ENCODE measurements at places on chromosomes 3 and 15.

DNA sequence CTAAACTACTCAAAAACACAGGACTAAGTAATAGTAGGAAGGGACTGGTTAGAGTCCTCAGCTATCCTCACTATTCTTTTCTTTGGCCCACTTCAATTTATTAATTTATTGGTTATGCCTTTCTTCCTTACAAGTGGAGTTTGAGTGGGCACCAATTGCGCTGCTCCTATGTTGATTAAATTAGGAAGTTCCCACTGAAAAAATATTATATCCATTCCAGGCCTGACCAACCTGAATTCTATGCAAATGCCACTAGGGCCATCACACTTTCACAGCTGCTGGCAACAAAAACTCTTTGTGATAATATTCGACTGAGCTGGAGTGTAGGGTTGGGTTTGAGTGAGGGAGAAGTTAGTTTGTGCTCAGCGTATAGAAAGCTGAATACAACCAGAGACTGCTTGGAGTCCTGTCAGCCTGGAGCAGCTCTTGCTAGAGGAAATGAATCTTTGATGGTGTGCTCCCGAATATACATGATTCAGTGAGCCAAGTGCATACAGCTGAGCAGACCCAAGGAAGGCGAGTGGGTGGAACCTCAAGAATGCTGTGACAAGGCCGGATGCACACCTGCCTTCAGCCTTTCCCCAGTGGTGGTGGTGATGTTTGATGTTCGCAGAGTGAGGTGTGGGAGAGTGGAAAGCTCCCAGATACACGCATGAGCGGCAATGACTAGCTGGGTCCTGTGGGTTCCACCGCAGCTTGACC is 1.5 kb downstream of the ARHGEF3 start:
- peaks cover 60% of the 10 kb centered on the region for H3K4me1 ChIP-seq
- DNase-seq, result no peak
- H3K36me3 ChIP-seq, result no peaks in the 10 kb centered on the region
- no peaks in the 10 kb centered on the region for H3K27me3 ChIP-seq
- peak overlapping the region; percentile 91 for H3K4me3 ChIP-seq
- no peak overlapping the region for H3K27ac ChIP-seq

DNA sequence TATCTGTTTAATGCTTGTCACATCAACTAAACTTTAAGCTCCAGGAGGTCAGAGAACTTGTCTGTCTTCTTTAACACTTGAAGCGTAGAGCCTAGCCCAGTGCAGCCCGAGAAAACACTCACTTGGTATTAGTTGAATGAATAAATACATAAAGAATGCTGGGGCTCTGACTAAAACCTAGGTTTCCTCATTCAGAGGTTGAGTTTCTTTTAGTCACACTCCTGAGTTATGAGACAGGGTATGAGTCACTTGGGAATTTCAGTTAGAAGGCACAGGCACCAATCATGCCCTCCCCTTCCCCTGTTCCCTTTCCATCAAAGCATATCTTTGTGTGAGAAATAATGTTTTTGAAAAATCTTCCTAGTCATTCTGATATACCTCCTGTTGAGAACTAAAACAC is 589.8 kb upstream of the DPPA4 start:
- DNase-seq, result no peak
- H3K27me3 ChIP-seq, result no peaks in the 10 kb centered on the region
- H3K4me3 ChIP-seq, result no peak overlapping the region
- H3K4me1 ChIP-seq, result no peaks in the 10 kb centered on the region
- H3K36me3 ChIP-seq, result no peaks in the 10 kb centered on the region
- H3K27ac ChIP-seq, result no peak overlapping the region

DNA sequence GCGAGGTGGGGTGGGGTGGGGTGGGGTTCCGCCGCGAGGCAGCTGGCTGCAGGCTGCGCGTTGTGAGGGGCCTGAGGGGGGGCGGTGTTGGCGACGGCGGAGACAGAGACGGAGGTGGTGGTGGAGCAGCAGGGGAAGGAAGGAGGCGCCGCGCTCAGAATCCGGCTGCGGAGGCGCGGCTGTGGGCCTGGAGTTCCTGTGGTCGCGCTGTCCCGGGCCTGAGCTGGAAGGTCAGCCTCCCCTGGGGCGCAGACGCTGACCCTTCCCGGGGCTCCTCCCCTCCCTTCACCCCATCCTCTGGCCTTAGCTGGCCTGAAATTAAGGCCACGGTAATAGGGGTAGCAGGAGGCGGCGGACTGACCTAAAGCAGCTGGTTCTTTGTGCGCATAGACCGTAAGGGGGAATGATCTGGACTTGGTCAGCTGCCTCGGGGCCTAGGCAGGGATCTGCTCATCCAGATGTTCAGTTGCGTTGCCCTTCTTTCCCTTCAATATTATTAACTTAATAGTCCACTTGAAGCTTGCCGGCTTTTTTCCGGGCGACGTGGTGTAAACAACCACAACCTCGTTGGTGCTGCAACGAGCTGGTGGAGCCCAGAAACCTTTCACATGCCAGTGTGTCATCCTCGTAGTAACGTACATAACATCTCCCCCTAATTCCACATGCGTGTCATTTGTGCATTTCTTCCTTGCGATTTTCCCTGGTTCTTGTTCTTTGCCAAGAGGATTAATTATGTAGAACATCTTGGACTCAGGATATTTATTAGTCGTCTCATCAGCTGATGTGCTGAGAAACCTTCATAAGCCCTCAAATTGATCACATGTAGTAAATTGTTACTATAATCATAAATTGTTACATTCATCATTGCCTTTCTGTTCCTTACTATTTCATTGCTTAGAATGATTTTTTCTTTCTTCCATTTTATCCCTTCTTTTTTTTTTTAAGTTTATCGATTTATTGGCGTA is 626 bp downstream of the SEC62 start:
- H3K27me3 ChIP-seq, result no peaks in the 10 kb centered on the region
- no peaks in the 10 kb centered on the region for H3K36me3 ChIP-seq
- H3K27ac ChIP-seq, result peak overlapping the region; percentile 92
- DNase-seq, result peak; percentile 83

- no peak overlapping the region for H3K27ac ChIP-seq
- H3K4me3 ChIP-seq, result no peak overlapping the region
- no peaks in the 10 kb centered on the region for H3K4me1 ChIP-seq
- no peak for DNase-seq
- H3K36me3 ChIP-seq, result no peaks in the 10 kb centered on the region
Measured at GRCh38 chr3:139433089-139433488, 43.2 kb downstream of the RBP2 start.

- no peaks in the 10 kb centered on the region for H3K36me3 ChIP-seq
- no peak overlapping the region for H3K27ac ChIP-seq
- no peaks in the 10 kb centered on the region for H3K27me3 ChIP-seq
- H3K4me3 ChIP-seq, result no peak overlapping the region
- no peaks in the 10 kb centered on the region for H3K4me1 ChIP-seq
- no peak for DNase-seq
Measured at GRCh38 chr15:101081900-101082299, 162.7 kb downstream of the LRRK1 start.

GRCh38 chr15:101810876-101811275 is 1.1 kb upstream of the OR4F15 start:
- H3K4me1 ChIP-seq, result no peaks in the 10 kb centered on the region
- H3K4me3 ChIP-seq, result no peak overlapping the region
- DNase-seq, result no peak
- no peaks in the 10 kb centered on the region for H3K36me3 ChIP-seq
- peaks cover 1% of the 10 kb centered on the region for H3K27me3 ChIP-seq

GRCh38 chr3:44329946-44330345 is 8.6 kb upstream of the TCAIM start:
- DNase-seq, result peak; percentile 42
- H3K36me3 ChIP-seq, result no peaks in the 10 kb centered on the region
- H3K4me1 ChIP-seq, result peaks cover 9% of the 10 kb centered on the region
- no peak overlapping the region for H3K27ac ChIP-seq

GRCh38 chr3:114446600-114446999 is 152.8 kb downstream of the TIGIT start:
- H3K27me3 ChIP-seq, result no peaks in the 10 kb centered on the region
- no peak for DNase-seq
- no peak overlapping the region for H3K27ac ChIP-seq
- H3K36me3 ChIP-seq, result no peaks in the 10 kb centered on the region

- H3K4me1 ChIP-seq, result peaks cover 13% of the 10 kb centered on the region
- H3K27me3 ChIP-seq, result no peaks in the 10 kb centered on the region
- H3K4me3 ChIP-seq, result no peak overlapping the region
- no peak for DNase-seq
Measured at GRCh38 chr15:44595246-44595645, 58.3 kb downstream of the EIF3J start.

DNA sequence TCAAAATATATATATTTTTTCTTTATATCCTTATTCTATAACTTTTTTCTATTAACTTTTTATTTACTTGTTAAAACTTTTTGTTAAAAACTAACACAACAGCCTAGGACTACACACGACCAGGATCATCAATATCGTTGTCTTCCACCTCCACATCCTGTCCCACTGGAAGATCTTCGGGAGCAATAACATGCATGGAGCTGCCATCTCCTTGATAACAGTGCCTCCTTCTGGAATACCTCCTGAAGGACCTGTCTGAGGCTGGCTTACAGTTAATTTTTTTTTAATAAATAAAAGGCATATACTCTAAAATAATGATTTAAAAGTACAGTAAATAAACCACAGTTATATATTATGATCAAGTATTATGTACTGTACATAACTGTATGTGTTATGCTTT is 58.9 kb downstream of the SFMBT1 start:
- no peaks in the 10 kb centered on the region for H3K36me3 ChIP-seq
- peaks cover 6% of the 10 kb centered on the region for H3K27me3 ChIP-seq
- no peak overlapping the region for H3K4me3 ChIP-seq
- H3K4me1 ChIP-seq, result peaks cover 7% of the 10 kb centered on the region
- H3K27ac ChIP-seq, result no peak overlapping the region

GRCh38 chr3:55296791-55297190 is 190.3 kb downstream of the WNT5A start:
- no peak overlapping the region for H3K4me3 ChIP-seq
- no peaks in the 10 kb centered on the region for H3K4me1 ChIP-seq
- H3K36me3 ChIP-seq, result no peaks in the 10 kb centered on the region
- no peaks in the 10 kb centered on the region for H3K27me3 ChIP-seq
- H3K27ac ChIP-seq, result no peak overlapping the region
- no peak for DNase-seq

GRCh38 chr15:81091889-81092558 is 42.0 kb upstream of the CFAP161 start:
- no peaks in the 10 kb centered on the region for H3K27me3 ChIP-seq
- H3K4me3 ChIP-seq, result no peak overlapping the region

- DNase-seq, result no peak
- H3K27me3 ChIP-seq, result no peaks in the 10 kb centered on the region
- H3K4me3 ChIP-seq, result no peak overlapping the region
- H3K36me3 ChIP-seq, result no peaks in the 10 kb centered on the region
Measured at GRCh38 chr3:7977245-7978086, 524.2 kb upstream of the LMCD1 start.

DNA sequence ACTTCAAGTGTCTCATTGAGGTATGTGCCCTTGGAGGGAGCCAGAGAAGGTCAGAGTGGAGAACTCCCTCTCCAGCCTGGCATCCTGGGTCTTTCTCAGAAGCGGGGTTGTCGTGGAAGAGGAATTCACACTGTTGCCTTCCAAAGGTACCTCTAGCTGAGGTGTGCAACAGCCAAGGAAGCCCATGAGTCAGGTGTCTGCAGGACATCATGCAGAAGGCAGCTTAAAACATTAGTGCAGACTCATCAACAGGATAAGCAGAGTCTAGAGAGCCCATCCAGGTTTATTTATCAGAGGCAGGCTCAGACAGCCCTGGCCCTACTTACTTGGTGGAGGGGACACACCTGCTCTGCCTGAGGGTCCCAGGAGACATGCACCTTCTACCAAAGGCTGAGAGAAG is 95.6 kb upstream of the TPM1 start:
- H3K27me3 ChIP-seq, result peaks cover 4% of the 10 kb centered on the region
- no peaks in the 10 kb centered on the region for H3K36me3 ChIP-seq
- no peak for DNase-seq
- no peak overlapping the region for H3K4me3 ChIP-seq

DNA sequence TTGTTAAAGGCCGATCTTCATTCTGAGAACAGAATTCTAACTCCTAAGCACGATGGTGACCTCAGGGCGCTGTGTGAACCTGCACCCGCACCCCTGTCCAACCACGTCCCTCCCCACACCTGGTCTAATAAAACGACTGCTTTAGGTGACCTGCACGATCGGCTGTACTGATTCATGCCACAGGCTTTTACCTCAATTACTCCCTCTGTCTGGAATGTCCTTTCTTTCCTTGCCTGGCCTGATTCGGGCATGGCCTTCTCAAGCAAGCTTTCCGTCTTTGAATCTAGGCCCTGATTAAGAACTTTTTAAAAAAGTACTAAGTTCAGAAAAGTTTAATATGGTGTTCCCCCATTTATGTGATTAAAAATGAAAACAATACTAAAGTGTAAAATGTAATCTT is 842 bp upstream of the U2SURP start:
- peak overlapping the region; percentile 98 for H3K27ac ChIP-seq
- peak overlapping the region; percentile 100 for H3K4me3 ChIP-seq
- peaks cover 24% of the 10 kb centered on the region for H3K4me1 ChIP-seq
- no peak for DNase-seq
- H3K36me3 ChIP-seq, result no peaks in the 10 kb centered on the region

DNA sequence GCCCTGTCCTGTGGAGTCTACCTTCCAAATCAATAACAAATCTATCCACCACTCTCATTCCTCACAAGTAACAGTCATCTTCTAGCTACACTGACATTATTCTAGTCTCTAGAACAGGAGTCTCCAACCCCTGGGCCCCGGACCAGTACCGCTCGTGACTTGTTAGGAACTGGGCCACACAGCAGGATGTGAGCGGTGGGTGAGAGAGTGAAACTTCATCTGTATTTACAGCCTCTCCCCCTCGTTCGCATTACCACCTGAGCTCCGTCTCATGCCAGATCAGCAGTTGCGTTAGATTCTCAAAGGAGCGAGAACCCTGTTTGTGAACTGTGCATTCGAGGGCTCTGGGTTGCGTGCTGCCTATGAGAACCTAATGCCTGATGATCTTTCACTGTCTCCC is 31.9 kb downstream of the ROBO2 start:
- DNase-seq, result no peak
- no peaks in the 10 kb centered on the region for H3K4me1 ChIP-seq
- H3K27ac ChIP-seq, result no peak overlapping the region
- H3K36me3 ChIP-seq, result no peaks in the 10 kb centered on the region
- no peak overlapping the region for H3K4me3 ChIP-seq
- H3K27me3 ChIP-seq, result no peaks in the 10 kb centered on the region

DNA sequence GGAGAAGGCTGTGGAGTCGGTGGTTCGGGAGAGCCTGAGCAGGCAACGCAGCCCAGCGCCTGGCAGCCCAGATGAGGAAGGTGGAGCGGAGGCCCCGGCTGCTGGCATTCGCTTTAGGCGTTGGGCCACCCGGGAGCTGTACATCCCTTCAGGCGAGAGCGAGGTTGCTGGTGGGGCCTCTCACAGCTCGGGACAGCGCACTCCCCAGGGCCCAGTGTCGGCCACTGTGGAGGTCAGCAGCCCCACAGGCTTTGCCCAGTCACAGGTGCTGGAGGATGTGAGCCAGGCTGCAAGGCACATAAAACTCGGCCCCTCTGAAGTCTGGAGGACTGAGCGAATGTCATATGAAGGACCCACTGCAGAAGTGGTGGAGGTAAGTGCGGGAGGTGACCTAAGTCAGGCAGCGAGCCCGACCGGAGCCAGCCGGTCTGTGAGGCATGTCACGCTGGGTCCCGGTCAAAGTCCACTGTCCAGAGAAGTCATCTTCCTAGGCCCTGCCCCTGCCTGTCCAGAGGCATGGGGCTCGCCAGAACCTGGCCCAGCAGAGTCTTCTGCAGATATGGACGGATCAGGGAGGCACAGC is 26.7 kb downstream of the SYNM start:
- H3K27ac ChIP-seq, result no peak overlapping the region
- no peak for DNase-seq
- H3K4me3 ChIP-seq, result no peak overlapping the region
- H3K36me3 ChIP-seq, result no peaks in the 10 kb centered on the region
- H3K27me3 ChIP-seq, result no peaks in the 10 kb centered on the region
- no peaks in the 10 kb centered on the region for H3K4me1 ChIP-seq

All from common myeloid progenitor, CD34-positive (primary cell).